AG04450 (cell line): ENCODE measurements at places on chromosomes 7 and 10. TPM values are rescaled to one million over a fixed set of nuclear protein-coding genes. Genes with fewer than 3 reads are reported as not detected.

PTER gene
- 6.3 and 8.3 TPM in 2 replicates for polyA plus RNA-seq

FZD8 gene
- 0.52 and 0.55 TPM in 2 replicates for polyA plus RNA-seq

DNA sequence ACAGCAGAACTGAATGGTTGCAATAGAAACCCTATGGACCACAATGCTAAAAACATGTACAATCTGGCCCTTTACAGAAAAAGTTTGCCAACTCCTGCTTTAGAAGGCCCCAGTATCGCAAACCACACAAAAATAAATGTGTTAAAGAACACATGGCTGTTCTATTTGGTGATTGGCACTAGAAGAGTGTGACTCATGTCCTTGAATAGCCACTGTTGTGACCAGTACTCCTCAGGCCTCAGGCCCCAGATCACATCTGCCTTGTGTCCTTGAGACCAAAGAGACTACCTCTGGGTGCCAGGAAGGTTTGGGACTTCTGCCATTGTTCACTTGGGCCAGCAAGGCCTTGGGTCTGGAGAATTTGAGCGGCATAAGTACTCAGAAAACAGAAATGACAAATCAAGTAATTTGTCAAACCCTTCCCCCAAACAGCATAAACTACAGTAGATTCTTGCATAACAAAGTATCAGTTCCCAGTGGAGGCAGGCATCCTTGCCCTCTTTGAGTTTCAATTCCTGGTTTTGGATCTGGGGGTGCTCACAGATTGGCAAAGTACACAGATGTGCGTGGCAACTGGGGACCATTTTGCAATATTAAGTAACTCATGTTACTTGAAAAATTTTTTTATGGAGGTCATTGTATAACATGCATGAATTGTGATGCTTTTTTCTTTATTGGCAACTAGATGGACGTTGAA, 50.2 kb downstream of the MTURN start:
- no peak for DNase-seq

JCAD gene
- 38.3 and 41.2 TPM in 2 replicates for polyA plus RNA-seq
